ENCODE measurements at places on chromosomes 2 and 18. TPM values are rescaled to one million over a fixed set of nuclear protein-coding genes. Genes with fewer than 3 reads are reported as not detected.

Gene HOXD13
- total RNA-seq = not detected

Gene NT5DC4
- not detected for total RNA-seq

Gene MYO5B
- total RNA-seq = not detected

Gene ZNF804A
- not detected for total RNA-seq

Gene EMILIN1
- 0.64 TPM for total RNA-seq

Gene AFF3
- total RNA-seq = 7.4 TPM

Gene MARCHF4
- not detected for total RNA-seq

Gene LDLRAD4
- 23.8 TPM for total RNA-seq

Gene HOXD1
- not detected for total RNA-seq

Gene PIEZO2
- total RNA-seq = not detected

Gene FN1
- total RNA-seq = 0.44 TPM

Gene GPR35
- total RNA-seq = 4.1 TPM

Gene CPO
- not detected for total RNA-seq

Gene ITGB1BP1
- 104 TPM for total RNA-seq

Gene GPR39
- total RNA-seq = not detected

Gene CROCC2
- not detected for total RNA-seq

Gene PLGLB2
- total RNA-seq = 2.7 TPM

Gene GCG
- total RNA-seq = not detected

Gene IKZF2
- total RNA-seq = 5.1 TPM

Gene VSNL1
- total RNA-seq = not detected

Gene GPR45
- total RNA-seq = not detected

Gene ZAP70
- 337 TPM for total RNA-seq
